ENCODE measurements at places on chromosomes 12 and 14.

- no peak for DNase-seq
Measured at GRCh38 chr12:103278329-103278728, 217.4 kb downstream of the C12orf42 start.

DNA sequence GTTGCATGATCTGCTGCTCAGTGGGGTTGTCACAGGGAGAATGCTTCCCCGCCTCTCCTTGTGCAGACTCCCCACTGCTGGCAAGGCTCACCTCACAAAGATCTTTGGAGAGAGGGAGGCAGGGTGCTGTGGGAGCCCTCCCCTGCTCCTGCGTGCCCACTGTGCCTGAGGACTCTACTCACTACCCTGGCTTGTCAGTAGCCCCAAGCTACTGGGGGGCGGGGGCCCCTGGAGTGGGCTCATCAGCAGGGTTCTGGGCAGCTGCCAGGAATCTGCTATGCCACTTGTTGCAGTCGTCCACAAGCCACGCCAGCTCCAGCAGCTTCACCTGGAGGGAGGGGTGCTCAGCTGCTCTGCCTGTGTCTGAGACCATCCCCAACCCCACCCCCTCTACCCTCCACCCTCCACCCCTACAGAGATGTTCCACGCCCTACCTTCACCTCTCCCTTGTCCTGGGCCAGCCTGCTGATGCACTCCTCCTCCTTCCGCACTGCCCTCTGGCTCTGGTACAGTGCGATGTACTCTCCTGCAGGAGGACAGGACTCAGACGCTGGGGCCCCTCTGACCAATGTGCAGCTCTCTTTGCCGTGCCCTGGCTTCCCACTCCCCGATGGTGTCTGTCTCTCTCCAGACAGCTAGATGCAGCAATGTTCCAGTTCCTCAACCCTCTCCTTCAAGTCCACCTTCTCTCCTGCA is 14.2 kb upstream of the BLTP3B start:
- no peak for DNase-seq

DNA sequence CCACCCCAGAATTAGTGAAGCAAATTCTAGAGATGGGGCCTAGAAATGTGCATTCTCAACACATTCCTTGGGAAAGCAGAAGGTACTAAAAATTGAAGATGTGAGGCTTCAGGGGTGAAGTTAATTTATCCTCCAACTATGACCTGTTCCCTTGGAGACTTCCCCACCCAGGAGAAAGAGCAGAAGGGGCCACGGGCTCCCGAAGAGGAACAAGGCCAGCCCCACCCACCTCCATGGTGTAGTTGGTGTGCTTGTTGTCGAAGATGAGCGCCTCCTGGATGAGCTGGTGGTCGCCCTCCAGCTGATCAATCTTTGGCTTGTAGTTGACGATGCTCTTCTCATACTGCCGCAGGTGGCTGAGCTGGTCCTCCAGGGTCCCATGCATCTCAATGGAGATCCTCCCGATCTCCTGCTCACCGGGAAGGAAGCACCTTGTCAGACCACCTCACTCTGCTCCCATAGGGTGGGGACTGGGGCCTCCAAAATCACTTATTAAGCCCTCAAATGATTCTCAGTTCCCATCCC is 87.8 kb upstream of the ZFP36L1 start:
- no peak for DNase-seq

GRCh38 chr12:53044052-53044581 is 5.7 kb upstream of the TNS2 start:
- DNase-seq, result peak; percentile 68

DNA sequence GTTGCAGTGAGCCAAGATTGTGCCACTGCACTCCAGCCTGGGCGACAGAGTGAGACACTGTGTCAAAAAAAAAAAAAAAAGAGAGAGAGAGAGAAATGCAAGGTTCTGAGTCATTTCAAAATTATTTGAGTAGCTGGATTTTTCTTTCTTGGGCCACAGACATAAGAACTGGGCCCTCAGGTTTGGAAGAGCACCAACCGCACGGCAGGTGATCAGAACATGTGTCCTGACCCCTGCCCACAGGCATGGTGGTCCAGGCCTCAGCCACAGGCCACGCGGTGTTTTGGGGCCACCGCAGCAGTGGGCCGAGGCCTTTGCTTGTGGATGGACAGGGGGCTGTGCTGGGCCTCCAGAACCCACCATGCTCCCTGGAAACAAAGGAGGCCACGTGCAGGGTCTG is 126.7 kb downstream of the CALM1 start:
- DNase-seq, result no peak

DNA sequence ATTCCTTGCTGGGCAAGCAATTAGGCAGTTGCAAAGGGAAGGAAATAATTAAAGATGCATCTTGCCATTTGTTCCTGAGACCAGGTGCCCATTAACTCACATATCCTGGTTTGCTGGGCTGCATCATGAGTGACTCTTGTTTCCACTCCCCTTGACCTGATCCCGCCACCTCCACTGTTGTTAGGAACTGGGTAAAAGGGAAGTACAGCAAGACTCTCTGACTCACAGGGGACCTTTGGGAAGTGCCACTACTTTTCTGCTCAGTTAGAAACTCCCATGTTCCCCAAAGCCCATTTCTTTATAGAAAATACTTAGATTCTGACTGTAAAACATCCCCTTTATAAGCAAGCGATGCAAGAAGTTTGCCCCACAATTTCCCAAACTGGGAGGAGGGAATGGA is 186.0 kb upstream of the BCL2L14 start:
- no peak for DNase-seq
